Fibroblast of skin of left biceps (primary cell): ENCODE measurements at places on chromosomes 12 and 14.

GRCh38 chr12:123391546-123392343 is 7.8 kb downstream of the KMT5A start:
- no peak for DNase-seq

GRCh38 chr14:91341751-91342154 is 75.9 kb downstream of the CCDC88C start:
- no peak for DNase-seq

DNA sequence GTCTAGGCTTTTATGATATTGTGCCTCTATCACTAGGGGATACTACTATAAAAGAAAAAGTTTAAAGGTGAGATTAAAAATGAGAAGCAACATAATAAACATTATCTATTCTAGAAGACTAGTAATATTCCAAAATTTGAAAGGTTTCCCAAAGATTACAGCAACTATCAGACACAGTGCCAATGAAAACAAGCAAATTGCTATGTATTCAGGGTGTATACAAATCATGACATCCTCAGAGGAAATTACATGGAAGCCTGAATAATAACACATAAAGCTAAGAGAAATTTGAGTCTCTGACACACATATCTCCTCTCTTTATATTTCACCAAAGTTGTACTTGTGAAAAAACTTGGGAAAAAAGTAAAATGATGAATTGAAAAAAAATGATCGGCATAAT is 327.0 kb downstream of the SEC23A start:
- no peak for DNase-seq

GRCh38 chr12:84492351-84492883 is 420.2 kb downstream of the SLC6A15 start:
- no peak for DNase-seq

- no peak for DNase-seq
Observed at GRCh38 chr14:73049428-73049827, 8.9 kb upstream of the RBM25 start.

DNA sequence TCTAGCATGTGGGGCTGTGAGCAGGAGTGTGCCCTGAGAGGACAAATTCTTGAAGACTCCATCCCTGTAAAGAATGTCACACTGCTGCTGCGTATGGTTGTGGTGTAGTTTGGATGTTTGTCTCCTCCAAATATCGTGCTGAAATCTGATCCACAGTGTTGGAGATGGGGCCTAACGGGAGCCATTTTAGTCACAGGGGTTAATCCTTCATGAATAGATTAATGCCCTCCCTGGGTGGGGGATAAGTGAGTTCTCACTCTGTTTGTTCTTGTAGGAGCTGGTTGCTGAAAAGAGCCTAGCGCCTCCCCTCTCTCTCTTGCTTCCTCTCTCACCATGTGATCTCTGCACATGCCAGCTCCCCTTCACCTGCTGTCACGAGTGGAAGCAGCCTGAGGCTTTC is 94.5 kb upstream of the VASH1 start:
- DNase-seq, result no peak

- no peak for DNase-seq
Observed at GRCh38 chr12:39906237-39906636, 199.6 kb downstream of the SLC2A13 start.

GRCh38 chr14:26394150-26394810 is 203.6 kb downstream of the NOVA1 start:
- DNase-seq, result peak; percentile 14

GRCh38 chr12:132986885-132987225 is 688 bp downstream of the ZNF26 start:
- no peak for DNase-seq

DNA sequence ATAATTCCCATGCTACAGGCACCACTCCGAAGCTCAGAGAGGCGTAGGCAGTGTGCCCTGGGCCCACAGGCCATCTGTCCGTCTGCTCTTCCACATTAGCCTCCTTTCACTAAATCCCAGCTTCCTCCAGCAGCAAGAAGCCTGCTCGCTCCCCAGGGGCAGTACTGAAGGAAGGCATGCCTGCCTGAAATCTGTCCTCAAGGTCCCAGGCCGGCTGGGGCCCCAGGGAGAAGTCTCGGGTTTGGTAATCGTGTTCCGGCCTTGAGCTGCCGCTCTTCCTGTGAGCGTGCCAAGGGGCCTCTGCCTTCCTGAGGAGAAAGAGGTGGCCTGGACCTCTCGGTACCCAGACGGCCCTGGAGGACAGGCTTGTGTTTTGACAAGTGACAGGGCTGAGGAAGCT is 15.2 kb upstream of the DLK1 start:
- DNase-seq, result no peak

- no peak for DNase-seq
Observed at GRCh38 chr12:108752387-108752786, 21.1 kb upstream of the CORO1C start.

DNA sequence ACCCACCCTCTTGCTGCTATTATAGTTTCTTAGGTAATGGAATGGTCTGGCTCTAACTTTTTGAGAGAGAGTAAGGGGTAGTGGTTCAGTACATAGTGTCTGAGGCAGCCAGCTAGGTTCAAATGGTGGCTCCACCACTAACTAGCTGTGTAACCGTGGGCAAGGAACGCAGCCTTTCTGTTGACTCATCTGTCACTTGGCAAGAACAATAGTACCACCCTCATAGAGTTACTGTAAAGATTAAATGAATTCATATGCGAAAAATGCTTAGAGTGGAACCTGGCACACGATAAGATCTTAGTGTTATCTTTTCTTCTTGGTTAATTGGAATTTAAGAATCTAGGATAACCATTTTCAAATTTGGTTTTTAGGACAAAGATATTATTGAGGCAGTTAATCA is 14.0 kb downstream of the CCDC62 start:
- DNase-seq, result no peak

DNA sequence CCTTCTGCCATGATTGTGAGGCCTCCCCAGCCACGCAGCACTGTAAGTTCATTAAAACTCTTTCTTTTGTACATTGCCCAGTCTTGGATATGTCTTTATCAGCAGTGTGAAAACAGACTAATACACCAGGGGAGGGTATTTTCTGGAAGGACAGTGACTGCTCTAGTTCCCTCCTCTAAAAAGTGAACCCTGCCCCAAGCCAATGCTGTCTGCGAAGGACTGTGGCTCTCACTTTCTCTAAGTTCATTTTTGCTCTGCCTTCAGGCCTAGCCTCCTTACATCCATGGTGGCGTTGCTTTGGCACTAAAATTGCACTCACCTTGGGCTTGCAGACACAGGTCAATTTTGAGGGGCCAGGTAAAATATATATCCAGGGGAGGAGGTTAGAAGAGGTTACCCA is 323.0 kb downstream of the VRK1 start:
- no peak for DNase-seq

- DNase-seq, result peak; percentile 8
Observed at GRCh38 chr14:59997449-59997848, 77.5 kb downstream of the LRRC9 start.

DNA sequence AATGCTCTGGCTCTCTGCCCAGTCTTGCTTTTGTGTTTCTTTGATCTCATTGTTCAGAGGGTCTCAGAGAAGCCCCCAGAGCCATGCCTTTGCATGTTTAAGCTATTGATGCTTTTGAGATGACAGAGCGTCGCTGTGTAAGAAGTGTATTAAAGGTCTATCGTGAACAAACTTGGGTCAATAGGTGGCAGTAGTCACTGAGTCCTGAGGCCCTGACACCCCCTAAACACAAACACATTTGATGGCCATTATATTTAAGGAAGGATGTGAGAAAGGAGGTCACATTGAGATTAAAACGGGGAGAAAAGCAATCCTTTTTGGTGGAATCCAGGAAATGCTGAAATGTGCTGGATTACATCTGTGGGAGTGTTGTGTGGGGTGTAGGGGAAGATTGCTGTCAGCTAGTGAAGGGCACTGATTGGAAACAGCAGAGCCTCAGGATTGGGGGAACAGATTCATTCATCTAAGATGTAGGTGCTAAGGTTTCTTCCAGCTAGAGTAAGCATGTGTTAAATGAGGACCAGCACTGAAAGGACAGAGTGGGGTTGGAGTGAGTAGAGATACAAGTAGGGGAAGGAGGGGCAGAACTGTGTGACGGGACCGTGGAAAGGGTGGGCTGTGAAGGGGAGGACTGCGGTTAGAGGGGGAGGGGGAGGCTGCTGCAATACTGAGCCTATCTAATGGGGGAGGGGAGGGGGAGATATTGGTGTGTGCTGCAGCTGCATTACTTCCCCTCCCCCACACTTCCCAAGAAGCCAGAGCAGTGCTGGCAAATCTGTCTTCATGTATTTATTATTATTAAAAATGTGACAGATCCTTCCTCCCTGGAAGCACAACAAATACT is 12.7 kb downstream of the NGDN start:
- DNase-seq, result no peak

DNA sequence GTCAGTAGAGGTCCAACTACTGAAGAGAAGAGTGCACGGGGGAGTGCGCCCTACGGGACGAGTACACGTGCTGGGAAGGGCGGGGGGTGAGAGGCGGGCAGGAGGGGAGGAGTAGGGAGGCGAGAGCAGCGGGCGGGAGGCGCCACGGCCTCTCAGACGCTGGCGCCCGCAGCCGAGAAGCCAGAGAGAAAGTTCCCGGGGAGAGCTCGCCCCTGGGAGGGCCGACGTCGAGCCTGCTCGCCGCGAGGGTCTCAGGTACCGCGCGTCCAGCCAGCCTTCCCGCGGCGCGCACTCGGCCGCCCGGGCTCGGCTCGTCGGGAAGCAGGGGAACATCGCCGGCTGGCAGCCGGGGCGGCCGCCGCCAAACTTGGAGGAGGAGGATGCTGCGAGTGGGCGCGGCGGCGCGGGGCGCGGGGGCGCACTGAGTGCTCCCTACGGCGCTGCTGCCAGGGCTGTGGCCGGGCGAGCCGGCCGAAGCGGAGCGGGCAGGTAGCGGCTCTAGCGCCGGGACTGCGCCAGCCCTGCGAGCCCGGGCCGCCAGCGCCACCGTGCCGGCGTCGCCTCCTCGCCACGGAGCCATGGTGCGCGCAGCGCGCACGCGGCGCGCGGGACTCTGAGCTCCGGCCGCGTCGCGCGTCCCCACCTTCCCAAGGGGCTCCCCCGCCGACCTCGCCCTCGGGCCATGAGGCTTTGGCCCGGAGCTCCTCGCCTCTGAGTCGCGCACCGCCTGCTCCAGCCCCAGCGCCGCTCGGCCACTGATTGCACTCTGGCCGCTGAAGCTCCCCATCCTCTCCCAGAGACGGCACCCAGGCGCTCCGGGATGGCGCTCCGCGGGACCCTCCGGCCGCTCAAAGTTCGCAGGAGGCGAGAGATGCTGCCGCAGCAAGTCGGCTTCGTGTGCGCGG is at the start of gene SLC24A4:
Gene SLC24A4 (plus strand): TSS at position 155 of the 905 bp plus-strand sequence. CDS start 666 bp downstream, at position 821.
- DNase-seq, result no peak

DNA sequence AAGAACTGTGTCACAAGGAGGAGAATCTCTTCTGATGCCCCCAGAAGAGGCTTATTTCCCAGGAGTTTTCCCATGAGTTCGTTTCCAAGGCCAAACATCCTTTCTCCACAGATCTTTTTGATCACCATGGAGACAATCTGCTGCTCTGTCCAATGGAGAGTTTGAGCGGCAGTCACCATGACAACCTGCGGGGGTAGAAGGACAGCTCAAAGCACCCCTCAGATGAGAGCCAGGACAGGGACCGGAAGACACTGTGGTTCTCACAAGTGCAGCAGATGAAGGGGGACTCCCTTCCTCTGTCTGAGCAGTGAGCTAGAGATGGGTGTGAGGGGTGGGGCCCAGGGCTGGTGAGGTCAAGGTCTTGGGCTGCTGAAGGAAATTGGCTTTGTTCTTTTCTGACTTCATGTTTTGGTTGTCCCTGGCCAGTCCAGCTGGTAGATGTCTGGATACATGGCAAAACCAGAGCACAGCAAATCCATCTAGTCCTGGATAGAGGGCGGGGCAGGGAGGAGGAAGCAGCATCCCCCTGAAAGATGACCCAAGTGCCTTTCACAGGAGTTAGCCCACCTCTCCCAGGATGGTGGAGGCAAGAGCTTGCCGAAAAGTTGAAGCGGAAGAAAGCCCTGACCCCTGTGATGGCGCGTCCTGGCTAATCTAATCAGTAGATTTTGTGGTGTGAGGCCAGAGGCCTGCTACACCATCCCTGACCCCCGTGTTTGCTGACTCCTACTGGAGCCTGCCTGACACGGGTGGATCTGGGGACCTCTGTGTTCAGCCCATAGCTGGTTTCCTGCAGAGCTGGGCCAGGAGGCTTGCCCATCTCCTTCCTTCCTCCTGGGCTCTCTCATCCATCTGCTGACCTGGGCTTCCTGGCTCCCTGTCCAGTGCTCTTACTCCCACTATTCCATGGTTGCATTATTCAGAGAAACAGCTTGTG is 24.4 kb downstream of the DHRS2 start:
- no peak for DNase-seq

- no peak for DNase-seq
Observed at GRCh38 chr12:26874501-26875296, 41.7 kb upstream of the ITPR2 start.

- no peak for DNase-seq
Observed at GRCh38 chr14:21528381-21529348, 2.5 kb upstream of the SALL2 start.

DNA sequence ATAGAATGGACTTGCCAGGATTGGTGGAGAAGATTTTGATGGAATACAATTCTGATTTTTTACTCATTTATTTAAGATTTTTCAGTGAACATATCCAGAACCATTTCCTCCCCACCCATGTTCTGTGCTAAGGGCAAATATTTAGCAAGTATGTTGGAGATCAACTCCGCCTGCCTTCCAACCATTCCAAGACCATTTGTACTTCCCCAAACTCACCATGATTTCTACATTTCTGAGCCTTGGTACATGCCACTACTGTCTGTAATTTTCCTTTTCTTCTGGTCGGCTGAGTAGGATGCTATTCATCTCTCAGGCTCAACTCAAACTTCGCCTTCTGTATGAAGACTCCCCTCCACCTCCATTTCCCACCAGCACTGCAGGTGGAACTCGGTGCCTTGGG is 150.6 kb downstream of the NTF3 start:
- no peak for DNase-seq

DNA sequence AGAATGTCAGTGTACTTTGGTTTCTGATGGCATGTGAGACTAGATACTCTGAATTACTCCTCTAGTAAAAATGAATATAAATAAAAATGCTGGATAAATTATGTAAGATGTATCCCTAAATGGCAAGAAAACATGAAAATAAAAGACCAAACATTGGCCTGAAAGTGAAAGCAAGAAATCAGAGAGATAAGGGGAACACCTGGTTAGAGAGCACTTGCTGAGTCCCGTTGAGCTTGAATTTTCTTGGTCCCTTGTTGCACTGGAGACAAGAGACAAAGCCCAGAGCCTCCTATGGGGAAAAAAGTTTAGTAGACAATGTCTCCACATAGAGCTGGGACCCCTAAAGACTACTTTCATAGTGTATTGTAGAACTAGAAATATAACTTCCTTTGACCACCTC is 23.9 kb downstream of the RASSF8 start:
- no peak for DNase-seq

GRCh38 chr12:5632453-5632852 is 200.5 kb downstream of the NTF3 start:
- no peak for DNase-seq

GRCh38 chr12:51630986-51631385 is 40.0 kb downstream of the SCN8A start:
- no peak for DNase-seq

- no peak for DNase-seq
Observed at GRCh38 chr14:91311284-91311662, 66.8 kb upstream of the GPR68 start.

GRCh38 chr14:55502746-55503284 is 62.4 kb upstream of the TBPL2 start:
- no peak for DNase-seq

GRCh38 chr12:43109631-43110345 is 442.2 kb downstream of the ADAMTS20 start:
- DNase-seq, result no peak
